ENCODE measurements at places on chromosomes 7 and 10. TPM values are rescaled to one million over a fixed set of nuclear protein-coding genes. Genes with fewer than 3 reads are reported as not detected.

DNA sequence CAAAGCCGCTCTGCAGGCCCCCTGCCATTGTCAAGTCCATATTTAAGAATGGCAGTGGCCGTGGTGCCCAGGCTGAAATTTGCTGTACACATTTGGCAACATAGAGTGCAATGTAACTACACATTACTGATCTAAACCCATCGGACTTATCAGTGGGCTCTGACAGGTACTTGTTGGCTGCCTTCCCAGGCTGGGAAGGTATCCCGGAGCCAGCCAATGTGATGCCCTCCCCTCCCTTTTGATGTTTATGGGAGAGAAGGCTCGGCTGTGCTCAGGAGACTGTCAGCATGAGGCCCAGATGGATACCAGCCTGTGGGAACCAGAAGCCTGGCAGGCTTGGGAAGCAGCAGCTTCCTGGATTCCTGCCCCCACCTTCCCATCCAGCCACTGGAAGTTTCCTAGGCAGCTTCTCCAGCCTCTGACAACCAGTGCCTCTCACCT, 146.1 kb upstream of the TCF7L2 start:
- peaks cover 12% of the 10 kb centered on the region for H3K4me1 ChIP-seq
- no peak overlapping the region for H3K4me3 ChIP-seq
- DNase-seq: peak; percentile 78
- H3K27ac ChIP-seq: no peak overlapping the region
- no peaks in the 10 kb centered on the region for H3K36me3 ChIP-seq

DNA sequence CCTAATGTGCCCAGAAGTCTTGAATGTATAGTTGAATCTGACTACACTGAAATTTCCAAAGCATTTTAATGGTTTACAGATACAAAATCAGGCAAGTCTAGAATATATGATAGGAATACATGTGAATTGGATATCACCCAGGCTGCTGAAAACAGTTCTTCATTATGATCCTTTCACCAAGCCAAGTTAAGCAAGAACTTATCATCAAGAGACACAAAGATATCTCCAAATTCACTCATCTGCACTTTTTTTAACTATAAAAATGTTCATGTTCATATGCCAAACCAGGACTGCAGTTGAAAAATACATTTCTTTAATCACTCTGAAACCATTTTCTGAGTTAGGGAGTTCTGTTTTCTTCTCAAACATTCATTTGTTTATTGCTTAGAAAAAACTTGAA, 412.6 kb upstream of the C7orf33 start:
- H3K4me3 ChIP-seq: no peak overlapping the region
- no peaks in the 10 kb centered on the region for H3K36me3 ChIP-seq
- no peak overlapping the region for H3K27ac ChIP-seq
- H3K27me3 ChIP-seq: no peaks in the 10 kb centered on the region
- DNase-seq: no peak
- H3K4me1 ChIP-seq: peaks cover 3% of the 10 kb centered on the region

The CCDC172 gene
- not detected for total RNA-seq

- H3K4me1 ChIP-seq: no peaks in the 10 kb centered on the region
- H3K27ac ChIP-seq: no peak overlapping the region
These were observed 338.6 kb upstream of the SEMA3A start for GRCh38 chr7:84533182-84533581.

The LRIT1 gene
- not detected for total RNA-seq

- H3K4me3 ChIP-seq: no peak overlapping the region
- H3K36me3 ChIP-seq: no peaks in the 10 kb centered on the region
- peaks cover 26% of the 10 kb centered on the region for H3K4me1 ChIP-seq
- no peak overlapping the region for H3K27ac ChIP-seq
These were observed 134.1 kb downstream of the SPAG6 start for GRCh38 chr10:22479419-22479818.

- H3K4me1 ChIP-seq: peaks cover 7% of the 10 kb centered on the region
- no peaks in the 10 kb centered on the region for H3K36me3 ChIP-seq
- no peaks in the 10 kb centered on the region for H3K27me3 ChIP-seq
- H3K27ac ChIP-seq: peak overlapping the region; percentile 58
- peak overlapping the region; percentile 35 for H3K4me3 ChIP-seq
- DNase-seq: peak; percentile 84
These were observed 5.2 kb downstream of the PHYHIPL start for GRCh38 chr10:59181668-59182067.

The HOXA6 gene
- 12.5 TPM for total RNA-seq

DNA sequence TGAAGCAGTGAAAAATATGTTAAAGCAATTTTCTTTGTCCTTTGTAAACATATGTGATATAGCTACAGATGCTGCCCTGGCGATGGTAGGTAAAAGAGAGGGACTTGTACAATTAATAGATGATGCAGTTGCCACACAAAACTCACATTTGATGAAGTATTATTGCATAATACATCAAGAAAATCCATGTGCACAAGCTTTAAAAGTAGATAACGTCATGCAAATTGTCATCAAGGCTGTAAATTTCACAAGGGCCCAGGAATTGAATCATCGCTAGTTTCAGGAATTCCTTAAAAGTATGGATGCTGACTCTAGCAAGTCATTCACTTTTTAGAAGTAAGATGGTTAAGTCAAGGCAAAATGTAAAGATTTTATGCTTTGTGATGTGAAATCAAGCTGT, 10.0 kb downstream of the CYP3A5 start:
- no peak overlapping the region for H3K27ac ChIP-seq
- no peaks in the 10 kb centered on the region for H3K4me1 ChIP-seq
- H3K27me3 ChIP-seq: no peaks in the 10 kb centered on the region

GRCh38 chr7:151795168-151795811, 81.6 kb downstream of the PRKAG2 start:
- DNase-seq: no peak
- H3K36me3 ChIP-seq: peaks cover 8% of the 10 kb centered on the region
- H3K4me3 ChIP-seq: no peak overlapping the region

The MOGAT3 gene
- not detected for total RNA-seq

The PRF1 gene
- total RNA-seq: 0.40 TPM

- no peak overlapping the region for H3K27ac ChIP-seq
- no peaks in the 10 kb centered on the region for H3K27me3 ChIP-seq
- no peaks in the 10 kb centered on the region for H3K4me1 ChIP-seq
- H3K36me3 ChIP-seq: no peaks in the 10 kb centered on the region
- H3K4me3 ChIP-seq: no peak overlapping the region
- DNase-seq: no peak
These were observed 93.8 kb downstream of the GAD2 start for GRCh38 chr10:26310361-26310760.

DNA sequence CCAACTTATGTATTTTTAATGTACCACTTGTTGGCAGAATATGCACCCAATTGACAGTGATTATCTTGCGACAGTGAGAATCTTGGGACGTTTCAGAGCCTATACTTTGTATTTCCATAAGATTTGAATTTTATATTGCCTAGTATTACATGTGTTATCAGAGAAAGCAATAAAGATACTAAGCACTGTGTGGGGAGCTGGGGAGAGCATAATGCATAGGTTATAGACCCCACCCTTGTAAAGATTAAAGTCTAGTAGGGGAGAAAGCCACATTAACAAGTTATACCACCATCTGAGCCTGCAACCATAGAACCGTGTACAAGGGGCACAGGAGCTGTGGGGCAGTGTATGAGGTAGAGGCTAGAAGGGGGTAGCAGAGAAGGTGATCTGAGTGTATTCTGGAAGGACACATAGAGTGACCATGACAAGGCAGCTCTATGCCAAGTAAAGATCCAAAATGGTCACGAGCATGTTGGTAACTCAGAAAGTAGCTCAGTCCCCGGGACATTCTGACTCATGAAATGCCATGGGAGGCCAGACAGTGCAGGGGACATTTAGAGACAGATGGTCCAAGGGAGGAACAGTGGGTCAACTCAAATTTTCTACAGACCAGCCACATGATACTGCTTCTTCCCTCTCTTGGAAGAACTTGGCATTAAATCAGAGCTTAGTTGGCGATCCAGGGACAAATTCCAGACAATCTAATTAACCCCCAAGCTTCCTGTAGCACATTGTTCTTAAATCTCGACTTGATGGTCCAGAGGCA, 84.5 kb downstream of the ADRA2A start:
- no peaks in the 10 kb centered on the region for H3K36me3 ChIP-seq
- no peaks in the 10 kb centered on the region for H3K27me3 ChIP-seq
- H3K4me3 ChIP-seq: no peak overlapping the region
- no peaks in the 10 kb centered on the region for H3K4me1 ChIP-seq
- H3K27ac ChIP-seq: no peak overlapping the region

- H3K4me3 ChIP-seq: no peak overlapping the region
- no peak overlapping the region for H3K27ac ChIP-seq
- H3K27me3 ChIP-seq: no peaks in the 10 kb centered on the region
- peaks cover 34% of the 10 kb centered on the region for H3K4me1 ChIP-seq
- no peak for DNase-seq
These were observed 140.4 kb downstream of the CELF2 start for GRCh38 chr10:11158080-11158479.

GRCh38 chr10:127523476-127523875, 25.6 kb upstream of the NPS start:
- no peak for DNase-seq
- H3K4me1 ChIP-seq: no peaks in the 10 kb centered on the region
- no peaks in the 10 kb centered on the region for H3K27me3 ChIP-seq
- no peaks in the 10 kb centered on the region for H3K36me3 ChIP-seq
- H3K27ac ChIP-seq: no peak overlapping the region

The TMEM139 gene
- total RNA-seq: 0.59 TPM

GRCh38 chr10:101257084-101257483, 27.8 kb upstream of the LBX1 start:
- no peak overlapping the region for H3K27ac ChIP-seq
- H3K4me3 ChIP-seq: no peak overlapping the region
- DNase-seq: no peak
- H3K4me1 ChIP-seq: peaks cover 2% of the 10 kb centered on the region
- H3K27me3 ChIP-seq: peaks cover 6% of the 10 kb centered on the region
- H3K36me3 ChIP-seq: no peaks in the 10 kb centered on the region

GRCh38 chr10:8245131-8245813, 190.8 kb downstream of the GATA3 start:
- no peaks in the 10 kb centered on the region for H3K36me3 ChIP-seq
- no peak for DNase-seq
- no peaks in the 10 kb centered on the region for H3K4me1 ChIP-seq
- no peak overlapping the region for H3K27ac ChIP-seq
- no peaks in the 10 kb centered on the region for H3K27me3 ChIP-seq

GRCh38 chr7:129950933-129951225, 1.9 kb downstream of the UBE2H start:
- no peaks in the 10 kb centered on the region for H3K27me3 ChIP-seq
- H3K4me1 ChIP-seq: peaks cover 16% of the 10 kb centered on the region
- peak overlapping the region; percentile 96 for H3K27ac ChIP-seq

DNA sequence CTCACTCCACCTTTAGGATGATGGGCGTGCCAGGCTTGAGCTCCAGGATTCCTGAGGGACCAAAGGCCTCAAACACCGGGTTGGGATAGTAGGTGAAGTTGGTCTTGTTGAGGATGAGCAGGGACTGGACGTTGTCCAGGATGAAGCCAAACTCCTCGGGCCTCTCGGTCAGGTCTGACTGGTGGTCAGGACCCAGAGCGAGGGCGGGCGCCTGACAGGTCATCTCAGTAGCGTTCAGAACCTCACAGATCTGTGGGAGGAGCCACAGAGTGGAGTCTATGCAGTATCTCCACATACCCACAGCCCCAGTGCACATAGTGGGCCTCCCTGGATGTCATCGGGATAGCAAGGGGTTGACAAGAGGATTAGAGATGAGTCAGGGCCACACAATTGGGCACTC, 394.9 kb downstream of the PLXNA4 start:
- DNase-seq: no peak
- H3K4me1 ChIP-seq: peaks cover 3% of the 10 kb centered on the region
- no peak overlapping the region for H3K27ac ChIP-seq
- H3K36me3 ChIP-seq: peaks cover 49% of the 10 kb centered on the region
- no peaks in the 10 kb centered on the region for H3K27me3 ChIP-seq
- no peak overlapping the region for H3K4me3 ChIP-seq

The EMX2 gene
- not detected for total RNA-seq

GRCh38 chr10:43739161-43739560, 90.5 kb upstream of the ZNF32 start:
- no peak overlapping the region for H3K4me3 ChIP-seq
- DNase-seq: peak; percentile 82
- H3K27me3 ChIP-seq: no peaks in the 10 kb centered on the region
- no peak overlapping the region for H3K27ac ChIP-seq
- no peaks in the 10 kb centered on the region for H3K4me1 ChIP-seq

The MYH16 gene
- total RNA-seq: not detected

The SUFU gene
- total RNA-seq: 11.0 TPM

The AGR2 gene
- 10.1 TPM for total RNA-seq

DNA sequence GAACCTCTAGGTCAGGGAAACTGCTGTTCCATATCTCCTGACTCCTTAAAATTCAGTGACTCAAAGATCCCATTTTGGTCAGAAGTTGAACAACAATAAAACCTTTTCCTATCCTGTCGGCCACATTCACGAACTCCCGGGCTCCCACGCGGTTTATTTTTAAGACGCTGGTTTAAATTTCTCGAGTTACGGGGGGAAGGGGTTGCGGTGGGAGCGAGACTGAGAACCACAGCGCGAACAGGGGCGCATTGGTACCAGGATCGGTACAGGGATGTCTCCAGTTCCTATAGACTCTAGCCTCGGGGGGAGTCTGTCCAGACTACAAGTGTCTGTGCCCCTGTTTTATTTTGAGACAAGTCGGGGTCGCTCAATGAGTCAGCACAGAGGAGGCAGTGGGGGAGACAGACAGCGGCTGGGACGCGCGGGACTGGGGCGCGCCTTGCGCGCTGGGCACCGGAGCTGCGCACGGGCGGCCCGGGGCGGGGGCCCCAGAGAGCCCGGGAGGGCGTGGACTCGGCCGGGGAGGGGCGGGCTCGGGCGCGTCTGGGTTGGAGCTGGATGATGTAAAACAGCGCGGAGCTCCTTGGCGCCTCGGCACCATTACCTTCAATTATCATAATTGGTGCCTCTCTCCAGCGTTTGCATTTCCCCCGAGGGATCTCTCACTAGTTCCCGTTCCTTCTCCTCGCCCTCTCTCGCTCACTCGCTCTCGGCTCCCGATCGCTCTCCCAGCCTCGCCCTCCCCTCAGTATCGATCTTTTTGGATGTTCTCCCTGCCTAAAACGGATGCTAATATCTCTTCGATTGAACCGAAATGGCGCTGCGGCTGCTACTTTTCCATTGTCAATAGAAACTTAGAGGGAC, 8.7 kb upstream of the BAMBI start:
- no peak overlapping the region for H3K27ac ChIP-seq
- peak overlapping the region; percentile 54 for H3K4me3 ChIP-seq
- peaks cover 56% of the 10 kb centered on the region for H3K27me3 ChIP-seq

The CRTAC1 gene
- total RNA-seq: 35.0 TPM

GRCh38 chr10:13056456-13057077, 43.4 kb upstream of the OPTN start:
- peak; percentile 61 for DNase-seq
- no peaks in the 10 kb centered on the region for H3K27me3 ChIP-seq
- H3K4me3 ChIP-seq: no peak overlapping the region
- H3K36me3 ChIP-seq: no peaks in the 10 kb centered on the region
- H3K27ac ChIP-seq: no peak overlapping the region
- H3K4me1 ChIP-seq: no peaks in the 10 kb centered on the region

The ERV3-1 gene
- 23.6 TPM for total RNA-seq

The SPDYE2 gene
- total RNA-seq: not detected
